ENCODE measurements at places on chromosomes 1 and 21. TPM values are rescaled to one million over a fixed set of nuclear protein-coding genes. Genes with fewer than 3 reads are reported as not detected.

CASQ2 gene
- 0.53 TPM for total RNA-seq

SLC30A7 gene
- 28.5 TPM for total RNA-seq

S100B gene
- 9.1 TPM for total RNA-seq

DNA sequence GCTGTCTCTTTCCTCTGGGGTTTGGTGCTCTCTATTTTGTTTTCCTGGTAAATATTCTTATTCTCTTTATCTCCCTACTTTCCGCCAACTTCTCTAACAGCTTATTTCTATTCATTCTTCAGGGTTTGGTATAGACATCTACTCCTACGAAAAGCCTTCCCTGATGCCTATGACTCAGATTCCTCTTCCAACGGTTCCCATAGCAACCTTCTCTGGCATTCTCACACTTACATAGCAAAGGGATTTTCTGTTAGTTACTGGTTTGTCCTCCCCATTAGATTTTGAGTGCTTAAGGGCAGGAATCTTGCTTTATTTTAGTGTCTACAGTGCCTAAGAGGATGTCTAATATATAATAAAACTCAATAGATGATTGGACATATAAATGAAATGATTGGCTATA, 407.6 kb upstream of the DEPDC1 start:
- H3K27me3 ChIP-seq: no peaks in the 10 kb centered on the region
- no peak for DNase-seq
- H3K4me1 ChIP-seq: no peaks in the 10 kb centered on the region
- no peak overlapping the region for H3K4me3 ChIP-seq
- H3K27ac ChIP-seq: no peak overlapping the region

MXRA8 gene
- 34.3 TPM for total RNA-seq

PRR9 gene
- not detected for total RNA-seq

GRCh38 chr1:206672011-206672688, 12.6 kb upstream of the MAPKAPK2 start:
- no peaks in the 10 kb centered on the region for H3K27me3 ChIP-seq
- peaks cover 44% of the 10 kb centered on the region for H3K4me1 ChIP-seq
- no peak overlapping the region for H3K4me3 ChIP-seq
- H3K36me3 ChIP-seq: no peaks in the 10 kb centered on the region
- DNase-seq: no peak

NTNG1 gene
- total RNA-seq: not detected

- no peaks in the 10 kb centered on the region for H3K36me3 ChIP-seq
- H3K4me1 ChIP-seq: peaks cover 3% of the 10 kb centered on the region
- no peak overlapping the region for H3K27ac ChIP-seq
Measured at GRCh38 chr1:46021046-46021996, 111.1 kb downstream of the PIK3R3 start.

- no peaks in the 10 kb centered on the region for H3K4me1 ChIP-seq
- peak within 1 kb of the TSS; percentile 37 for H3K4me3 ChIP-seq
- H3K36me3 ChIP-seq: no peaks in the 10 kb centered on the region
- peak within 1 kb of the TSS; percentile 62 for H3K27ac ChIP-seq
- no peaks in the 10 kb centered on the region for H3K27me3 ChIP-seq
- no peak for DNase-seq
Measured at GRCh38 chr21:45404730-45405270, at the start of gene COL18A1. COL18A1 (plus strand) TSS chr21:45405165; CDS start chr21:45405231, 66 bp downstream.

DNA sequence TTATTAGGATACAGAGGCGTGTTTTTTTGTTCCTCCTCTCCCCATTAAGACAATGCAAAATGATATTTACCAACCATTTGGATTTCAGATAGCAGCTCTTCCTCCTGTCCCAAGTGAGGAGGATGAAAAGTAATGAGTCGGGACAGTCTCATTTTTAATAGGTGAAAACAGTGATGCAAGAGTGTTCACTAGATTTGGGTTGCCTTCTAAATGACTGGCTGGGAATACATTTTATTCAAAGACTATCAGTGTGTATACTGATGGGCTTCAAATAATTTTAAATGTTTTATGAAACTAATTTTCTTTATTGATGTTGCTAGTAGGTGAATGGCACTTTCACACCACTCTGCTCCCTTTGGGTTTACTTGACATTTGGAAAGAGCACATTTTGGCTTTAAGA, 2.1 kb downstream of the RCOR3 start:
- no peaks in the 10 kb centered on the region for H3K27me3 ChIP-seq
- no peaks in the 10 kb centered on the region for H3K36me3 ChIP-seq
- no peak for DNase-seq
- H3K4me3 ChIP-seq: peak overlapping the region; percentile 83
- H3K27ac ChIP-seq: peak overlapping the region; percentile 100
- H3K4me1 ChIP-seq: no peaks in the 10 kb centered on the region

GRCh38 chr1:230598745-230599144, 43.5 kb upstream of the COG2 start:
- H3K4me3 ChIP-seq: no peak overlapping the region
- H3K36me3 ChIP-seq: no peaks in the 10 kb centered on the region
- H3K4me1 ChIP-seq: no peaks in the 10 kb centered on the region
- DNase-seq: no peak

LDLRAD1 gene
- not detected for total RNA-seq

DNA sequence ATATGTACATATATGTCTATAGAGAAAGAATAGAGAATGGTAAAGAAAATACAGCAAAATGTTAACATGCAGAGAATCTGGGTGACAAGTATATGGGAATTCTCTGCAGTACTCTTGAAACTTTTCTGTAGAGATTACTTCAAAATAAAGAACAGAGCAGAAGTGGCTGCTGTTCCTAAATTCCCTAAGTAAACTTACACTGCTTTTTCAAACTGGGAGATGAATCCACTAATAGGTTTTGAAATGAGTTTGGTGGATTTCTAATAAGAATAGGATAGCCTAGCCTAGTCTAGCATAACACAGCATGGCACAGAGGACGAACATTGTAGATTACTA, 450 bp upstream of the CR2 start:
- DNase-seq: no peak
- peak overlapping the region; percentile 57 for H3K4me3 ChIP-seq
- no peaks in the 10 kb centered on the region for H3K27me3 ChIP-seq
- H3K27ac ChIP-seq: no peak overlapping the region
- H3K4me1 ChIP-seq: no peaks in the 10 kb centered on the region
- no peaks in the 10 kb centered on the region for H3K36me3 ChIP-seq

TFAP2E gene
- 1.4 TPM for total RNA-seq

DNA sequence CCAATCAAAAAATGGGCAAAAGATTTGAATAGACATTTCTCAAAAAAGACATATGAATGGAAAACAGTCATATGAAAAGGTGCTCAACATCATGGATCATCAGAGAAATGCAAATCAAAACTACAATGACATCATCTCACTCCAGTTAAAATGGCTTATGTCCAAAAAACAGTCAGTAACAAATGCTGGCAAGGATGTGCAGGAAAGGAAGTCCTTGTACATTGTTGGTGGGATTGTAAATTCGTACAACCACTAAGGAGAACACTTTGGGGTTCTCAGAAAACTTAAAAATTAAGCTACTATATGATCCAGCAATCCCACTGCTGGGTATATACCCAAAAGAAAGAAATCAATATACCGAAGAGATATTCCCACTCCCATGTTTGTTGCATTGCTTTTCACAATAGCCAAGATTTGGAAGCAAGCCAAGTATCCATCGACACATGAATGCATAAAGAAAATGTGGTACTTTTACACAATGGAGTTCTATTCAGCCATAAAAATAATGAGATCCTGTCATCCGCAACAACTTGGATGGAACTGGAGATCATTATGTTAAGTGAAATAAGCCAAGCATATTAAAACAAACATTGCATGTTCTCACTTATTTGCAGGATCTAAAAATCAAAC, 17.9 kb downstream of the GBP5 start:
- H3K27ac ChIP-seq: no peak overlapping the region
- no peaks in the 10 kb centered on the region for H3K27me3 ChIP-seq
- H3K4me3 ChIP-seq: no peak overlapping the region

LMOD1 gene
- total RNA-seq: 41.7 TPM

GRCh38 chr1:62448221-62448933, 11.5 kb downstream of the USP1 start:
- no peak overlapping the region for H3K4me3 ChIP-seq
- no peak overlapping the region for H3K27ac ChIP-seq
- no peaks in the 10 kb centered on the region for H3K36me3 ChIP-seq
- no peak for DNase-seq

DNA sequence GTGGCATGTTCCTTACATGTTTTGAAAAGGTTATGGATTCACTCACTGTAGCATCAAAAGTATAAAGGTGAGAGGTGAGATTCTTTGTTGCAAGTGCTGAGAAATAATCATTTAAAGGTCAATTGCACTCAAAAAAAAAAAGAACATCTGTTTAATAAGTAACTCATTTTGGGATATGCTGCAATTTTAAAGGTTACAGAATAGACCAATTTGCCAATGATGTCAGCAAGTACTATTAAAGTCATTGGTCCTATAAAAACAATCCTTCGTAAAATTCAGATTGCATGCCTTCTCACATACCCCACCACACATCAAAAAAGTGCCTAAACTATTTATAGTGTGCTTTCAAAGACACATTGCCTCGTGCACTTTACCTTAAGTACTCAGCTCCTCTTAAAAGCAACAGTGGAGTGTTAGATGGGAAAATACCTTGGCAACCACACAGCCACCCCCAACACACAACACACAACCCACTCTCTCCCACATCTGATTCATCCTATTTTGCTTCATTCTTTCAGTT, 218.2 kb upstream of the ADGRL2 start:
- DNase-seq: no peak
- no peaks in the 10 kb centered on the region for H3K27me3 ChIP-seq
- no peak overlapping the region for H3K27ac ChIP-seq
- H3K4me3 ChIP-seq: no peak overlapping the region
- H3K36me3 ChIP-seq: no peaks in the 10 kb centered on the region

SEMA4A gene
- total RNA-seq: 1.8 TPM

- no peaks in the 10 kb centered on the region for H3K36me3 ChIP-seq
- H3K27me3 ChIP-seq: no peaks in the 10 kb centered on the region
- peaks cover 6% of the 10 kb centered on the region for H3K4me1 ChIP-seq
- no peak overlapping the region for H3K4me3 ChIP-seq
Measured at GRCh38 chr1:31487721-31488293, 74.8 kb downstream of the SERINC2 start.

GRCh38 chr1:221328371-221328770, 413.5 kb downstream of the DUSP10 start:
- no peak overlapping the region for H3K4me3 ChIP-seq
- H3K4me1 ChIP-seq: no peaks in the 10 kb centered on the region
- no peak overlapping the region for H3K27ac ChIP-seq
- no peaks in the 10 kb centered on the region for H3K36me3 ChIP-seq
- no peaks in the 10 kb centered on the region for H3K27me3 ChIP-seq

GRCh38 chr1:37901893-37902225, 42.5 kb upstream of the MTF1 start:
- no peak overlapping the region for H3K27ac ChIP-seq
- no peaks in the 10 kb centered on the region for H3K4me1 ChIP-seq
- H3K36me3 ChIP-seq: no peaks in the 10 kb centered on the region
- no peaks in the 10 kb centered on the region for H3K27me3 ChIP-seq

GRCh38 chr1:13864760-13865159, 164.8 kb downstream of the PRDM2 start:
- H3K4me1 ChIP-seq: no peaks in the 10 kb centered on the region
- no peaks in the 10 kb centered on the region for H3K27me3 ChIP-seq
- DNase-seq: no peak

DNA sequence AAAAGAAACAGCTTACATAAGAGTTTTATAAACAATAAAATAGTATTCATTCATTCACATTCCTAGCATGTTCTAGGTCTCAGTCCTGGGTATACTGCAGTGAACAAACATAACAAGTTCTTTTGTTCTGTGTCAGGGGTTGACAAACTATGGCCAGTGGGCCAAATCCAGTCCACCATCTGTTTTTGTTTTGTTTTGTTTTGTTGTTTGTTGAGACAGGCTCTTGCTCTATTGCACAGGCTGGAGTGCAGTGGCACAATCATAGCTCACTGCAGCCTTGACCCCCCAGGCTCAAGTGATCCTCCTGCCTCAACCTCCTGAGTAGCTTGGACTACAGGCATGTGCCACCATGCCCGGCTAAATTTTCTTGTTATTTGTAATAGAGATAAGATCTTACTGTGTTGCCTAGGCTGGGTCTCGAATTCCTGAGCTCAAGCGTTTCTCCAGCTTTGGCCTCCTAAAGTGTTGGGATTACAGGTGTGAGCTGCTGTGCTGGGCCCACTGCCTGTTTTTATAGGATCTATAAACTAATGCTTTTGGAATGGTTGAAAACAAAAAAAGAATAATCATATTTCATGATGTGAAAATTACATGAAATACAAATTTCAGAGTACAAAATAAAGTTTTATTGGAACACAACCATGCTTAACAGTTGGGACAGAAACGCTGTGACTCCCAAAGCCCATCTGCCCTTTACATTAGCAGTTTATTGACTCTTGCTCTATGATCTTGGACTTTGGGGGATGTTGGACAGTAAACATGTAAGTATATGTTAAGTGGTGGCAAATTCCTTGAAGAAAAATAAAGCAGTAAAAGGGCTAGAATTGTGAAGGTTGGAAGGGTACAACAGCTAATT, 17.9 kb downstream of the CAPZA1 start:
- no peaks in the 10 kb centered on the region for H3K4me1 ChIP-seq
- H3K4me3 ChIP-seq: no peak overlapping the region
- H3K27ac ChIP-seq: no peak overlapping the region
- H3K36me3 ChIP-seq: no peaks in the 10 kb centered on the region
- no peak for DNase-seq
- H3K27me3 ChIP-seq: no peaks in the 10 kb centered on the region

BMP8B gene
- 1.7 TPM for total RNA-seq

GRCh38 chr21:20970691-20971090, 27.5 kb upstream of the NCAM2 start:
- H3K4me1 ChIP-seq: no peaks in the 10 kb centered on the region
- H3K4me3 ChIP-seq: no peak overlapping the region
- no peaks in the 10 kb centered on the region for H3K36me3 ChIP-seq
- DNase-seq: no peak

DNA sequence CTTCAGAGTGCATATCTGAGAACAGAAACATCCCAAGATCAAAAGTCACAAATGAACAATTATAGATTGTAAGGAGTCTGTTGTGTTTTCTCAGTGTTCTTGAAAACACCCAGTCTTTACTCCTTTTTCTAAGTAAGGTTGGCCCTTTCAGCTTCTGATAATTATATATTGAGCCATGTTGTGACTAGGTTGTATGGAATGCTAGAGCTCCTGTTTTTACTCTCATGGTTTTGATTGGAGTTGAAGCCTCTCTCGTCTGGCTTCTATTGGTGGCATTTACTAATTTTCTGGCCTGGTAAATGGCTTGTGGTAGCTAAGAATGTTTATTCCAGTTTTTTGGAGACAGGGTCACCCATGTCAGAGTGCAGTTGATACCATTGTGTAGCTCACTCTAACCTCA, 84.7 kb downstream of the NDUFS5 start:
- no peak for DNase-seq
- no peaks in the 10 kb centered on the region for H3K27me3 ChIP-seq
- H3K4me3 ChIP-seq: no peak overlapping the region
- no peaks in the 10 kb centered on the region for H3K36me3 ChIP-seq
- H3K4me1 ChIP-seq: peaks cover 4% of the 10 kb centered on the region

DNA sequence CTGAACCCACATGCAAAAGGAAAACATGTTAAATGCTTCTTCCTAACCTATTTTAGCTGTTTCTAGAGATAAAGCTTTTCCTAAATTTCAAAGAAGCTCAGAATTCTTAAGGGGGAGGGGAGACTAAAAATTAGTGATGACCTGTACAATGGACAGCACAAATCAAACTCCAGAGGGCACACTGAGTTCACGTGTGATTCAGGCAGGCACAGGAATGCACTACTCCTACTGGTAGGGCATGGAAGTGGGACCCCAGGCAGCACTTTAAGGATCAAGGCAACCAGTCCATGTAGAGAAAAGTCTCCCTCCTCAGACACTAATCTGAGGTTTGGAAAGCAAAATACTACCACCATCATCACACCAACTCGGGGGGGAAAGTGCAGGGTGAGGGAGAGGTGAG, 31.3 kb upstream of the CLCA4 start:
- no peak overlapping the region for H3K4me3 ChIP-seq
- no peak overlapping the region for H3K27ac ChIP-seq
- H3K27me3 ChIP-seq: no peaks in the 10 kb centered on the region
- H3K4me1 ChIP-seq: no peaks in the 10 kb centered on the region
- no peaks in the 10 kb centered on the region for H3K36me3 ChIP-seq
- peak; percentile 64 for DNase-seq

Measured in Peyer's patch (tissue), 4 donors.